Kidney tubule cell (primary cell): ENCODE measurements at places on chromosomes 7 and 10.
A peak's percentile ranks its signal among the peaks of the same experiment; 100 is the strongest.

DNA sequence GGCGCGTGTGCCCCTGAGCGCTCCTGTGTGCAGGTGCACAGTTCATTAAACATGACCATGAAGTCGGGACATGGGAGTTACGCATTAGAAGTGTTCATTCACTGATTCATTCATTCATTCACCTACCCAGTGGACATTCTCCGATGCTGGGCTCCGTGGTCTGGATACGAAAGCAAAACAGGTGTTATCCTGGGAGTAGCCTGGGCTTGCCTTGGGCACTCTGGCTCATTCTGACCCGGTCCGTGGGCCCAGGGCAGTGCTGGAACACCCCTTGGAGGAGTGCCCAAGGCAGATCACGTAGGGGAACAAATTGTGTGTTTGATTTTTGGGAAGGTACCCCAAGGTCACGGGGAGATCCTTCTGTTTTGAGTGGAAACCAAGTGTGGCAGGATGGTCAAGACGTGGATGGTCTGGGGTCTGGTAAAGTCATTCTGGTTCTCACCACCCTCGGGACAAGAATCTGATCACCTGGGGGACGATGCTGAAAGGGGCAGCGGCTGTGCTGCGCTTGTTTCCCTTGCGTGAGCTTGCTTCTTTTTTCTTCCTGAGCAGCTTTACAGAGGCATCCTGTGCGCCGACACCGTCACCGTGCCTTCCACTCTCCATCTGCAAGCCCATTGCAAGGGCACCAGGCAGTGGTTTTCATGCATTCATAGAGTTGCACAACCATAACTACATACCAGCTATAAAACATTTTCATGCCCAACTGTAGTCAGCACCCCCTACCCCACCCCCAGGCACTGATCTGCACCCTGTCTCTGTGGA, 10.1 kb downstream of the ELFN1 start:
- DNase-seq = no peak

DNA sequence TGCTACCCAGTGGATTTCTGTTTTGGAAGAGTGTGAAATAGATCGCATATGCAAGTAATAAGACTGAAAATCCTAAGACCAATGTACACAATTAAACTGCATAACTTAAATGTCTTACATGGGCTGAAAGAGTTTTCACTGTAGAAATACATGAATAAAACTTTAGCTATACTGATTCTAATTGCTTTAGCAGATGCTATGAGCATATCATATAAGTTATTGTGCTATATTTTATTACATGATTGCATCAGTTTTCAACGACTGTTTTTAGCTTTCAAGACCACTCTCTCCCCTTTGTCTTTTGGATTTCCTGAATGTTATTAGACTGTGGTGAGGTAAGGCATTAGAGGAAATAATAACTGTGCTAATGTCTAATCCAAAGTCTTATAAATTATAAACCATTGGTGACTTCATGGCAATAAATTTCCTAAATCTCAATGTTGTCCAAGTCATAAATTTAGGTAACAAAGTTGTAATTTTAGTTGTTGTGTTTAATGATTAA, 124.5 kb downstream of the SEMA3A start:
- no peak for DNase-seq

GRCh38 chr7:78985509-78985908, 468.0 kb downstream of the MAGI2 start:
- DNase-seq = no peak

- no peak for DNase-seq
These were observed 360.4 kb downstream of the PARD3 start for GRCh38 chr10:34454590-34455261.

GRCh38 chr7:18698258-18698734, 202.7 kb downstream of the HDAC9 start:
- DNase-seq = no peak

- DNase-seq = no peak
These were observed 322.4 kb upstream of the KLF6 start for GRCh38 chr10:4107285-4107851.

DNA sequence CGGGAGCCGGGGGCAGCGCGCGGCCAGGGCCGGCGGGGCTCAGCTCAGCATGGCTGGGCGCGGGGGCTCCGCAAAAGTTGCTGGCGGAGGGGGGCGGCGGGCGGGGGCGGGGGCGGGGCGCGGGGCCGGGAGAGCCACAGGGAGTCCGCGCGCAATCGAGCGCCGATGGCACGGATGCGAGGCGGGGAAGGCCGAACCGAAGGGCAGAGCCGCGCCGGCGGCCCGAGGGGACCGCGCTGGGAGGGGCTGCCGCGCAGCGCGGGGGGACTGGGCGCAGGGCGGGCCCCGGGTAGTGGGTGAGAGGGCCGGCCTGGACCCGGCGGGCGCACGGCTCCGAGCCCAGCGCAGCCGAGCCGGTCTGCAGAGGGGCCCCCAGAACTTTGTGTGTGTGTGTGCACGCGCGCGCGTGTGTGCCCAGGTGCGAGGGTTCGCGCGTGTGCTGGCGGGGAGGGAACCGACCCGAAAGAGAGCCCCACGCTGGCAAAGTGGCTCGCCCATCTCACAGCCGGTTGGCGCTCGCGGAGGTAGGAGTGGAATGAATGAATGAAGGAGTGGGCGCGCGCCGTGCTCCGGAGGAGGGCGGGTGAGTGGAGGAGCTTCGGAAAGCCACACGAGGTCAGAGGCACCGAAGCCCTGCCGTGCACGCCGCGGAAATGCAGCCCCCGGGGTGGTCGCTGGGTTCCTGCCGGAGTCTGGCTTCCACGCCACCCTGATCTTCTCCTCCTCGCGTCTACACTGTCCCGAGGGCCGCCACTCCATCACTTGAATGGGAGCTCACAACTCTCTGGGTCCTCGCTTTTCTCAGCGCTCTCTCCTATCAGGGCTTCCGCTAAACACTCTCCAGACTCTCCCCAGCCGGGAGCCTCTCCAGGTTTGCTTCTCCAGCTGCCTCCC, at the start of gene HIPK2:
HIPK2 (minus strand) TSS at position 51 of the 894 bp plus-strand sequence. CDS start 375 bp downstream, outside the sequence.
- peak; percentile 76 for DNase-seq

GRCh38 chr7:154853063-154853726, 149.7 kb downstream of the PAXIP1 start:
- DNase-seq = no peak

- DNase-seq = peak; percentile 64
These were observed 114.8 kb upstream of the LANCL2 start for GRCh38 chr7:55250313-55250712.

- DNase-seq = no peak
These were observed 4.9 kb upstream of the CCL24 start for GRCh38 chr7:75818472-75818871.

DNA sequence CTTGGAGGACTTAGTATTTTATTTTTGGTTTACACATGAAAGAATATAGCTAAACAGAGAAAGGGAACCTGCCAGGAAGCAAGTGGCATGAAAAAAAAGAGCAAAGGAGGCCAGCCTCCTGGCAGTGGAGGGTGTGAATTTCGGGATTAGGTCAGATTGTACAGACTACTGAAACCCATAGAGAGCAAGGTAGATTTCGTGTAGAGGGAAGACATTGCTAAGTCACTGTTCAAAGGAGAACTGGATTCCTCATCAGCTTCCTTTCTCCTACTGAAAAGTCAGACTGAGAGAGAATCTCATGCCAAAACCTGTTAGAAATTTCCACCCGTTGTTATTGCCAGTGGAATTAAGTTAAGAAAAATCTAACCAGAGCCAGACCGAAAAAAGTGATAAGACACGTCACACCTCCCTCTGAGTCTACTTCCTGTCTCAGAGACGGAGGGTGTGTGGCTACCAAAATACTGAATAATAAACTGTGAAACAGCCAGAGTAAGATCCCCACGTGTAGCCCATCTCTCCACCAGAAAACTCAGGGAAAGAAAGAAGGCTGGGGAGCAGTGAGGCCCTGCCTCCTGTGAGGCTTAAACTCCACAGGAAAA, 118.8 kb downstream of the SKIDA1 start:
- DNase-seq = no peak

DNA sequence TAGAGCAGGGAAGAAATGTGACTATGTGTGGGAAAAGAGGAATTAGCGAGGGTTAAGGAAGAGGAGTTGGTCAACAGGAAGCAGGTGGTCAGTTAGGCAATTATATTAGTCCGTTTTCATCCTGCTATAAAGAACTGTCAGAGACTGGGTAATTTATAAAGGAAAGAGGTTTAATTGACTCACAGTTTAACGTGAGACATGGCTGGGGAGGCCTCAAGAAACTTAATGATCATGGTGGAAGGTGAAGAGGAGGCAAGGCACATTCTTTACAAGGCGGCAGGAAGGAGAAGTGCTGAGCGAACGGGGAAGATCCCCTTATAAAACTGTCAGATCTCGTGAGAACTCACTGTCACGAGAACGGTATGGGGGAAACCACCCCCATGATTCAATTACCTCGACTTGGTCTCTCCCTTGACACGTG, 35.0 kb downstream of the RAMP3 start:
- DNase-seq = no peak

DNA sequence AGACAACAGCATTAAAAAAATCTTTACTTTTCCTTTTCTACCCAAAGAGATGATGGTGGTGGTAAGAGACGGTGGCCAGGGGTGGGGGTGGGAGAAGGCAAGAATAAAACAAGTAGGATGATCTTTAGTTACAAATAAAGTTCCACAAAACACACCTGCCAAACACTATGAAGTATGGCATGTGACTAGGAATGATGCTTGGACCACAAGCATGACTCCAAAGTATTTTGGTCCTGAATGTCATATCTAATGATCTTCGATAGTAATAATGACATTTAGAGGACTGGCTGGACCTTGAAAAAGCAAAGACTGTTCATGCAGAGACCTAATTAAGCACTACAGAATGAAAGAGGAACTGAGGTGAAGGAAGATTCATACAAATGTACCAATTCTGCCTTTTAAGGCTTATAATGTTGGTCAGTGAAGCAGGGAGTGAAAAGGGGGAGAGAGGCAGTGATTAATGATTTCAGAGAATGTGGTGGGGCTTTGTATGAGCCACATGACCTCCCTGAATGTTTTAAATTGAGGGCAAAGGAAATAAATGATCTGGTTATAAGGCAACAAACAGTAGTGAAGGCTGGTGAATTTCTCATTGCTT, 29.6 kb upstream of the DKK1 start:
- DNase-seq = no peak

GRCh38 chr10:37478381-37478780, 353.0 kb downstream of the ANKRD30A start:
- no peak for DNase-seq

- peak; percentile 22 for DNase-seq
These were observed 444 bp downstream of the NKX1-2 start for GRCh38 chr10:124449170-124450011.

DNA sequence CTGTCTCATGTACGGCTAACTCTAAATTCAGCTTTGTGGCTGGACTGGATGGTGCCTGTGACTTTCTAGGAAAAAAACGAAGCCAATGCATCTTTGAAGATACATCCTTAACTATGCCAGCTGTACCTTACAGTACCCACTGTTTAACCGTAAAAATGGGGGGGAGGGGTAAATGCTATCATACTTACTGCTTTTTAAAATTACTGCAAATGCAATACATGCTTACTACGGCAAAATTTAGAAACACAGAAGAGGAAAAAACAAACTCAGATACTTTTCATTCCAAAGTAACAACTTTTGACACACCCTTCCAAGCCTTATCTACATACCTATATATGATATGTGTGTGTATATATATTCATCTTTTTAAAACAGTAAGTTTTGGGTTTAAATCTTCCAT, 20.4 kb upstream of the GLCCI1 start:
- no peak for DNase-seq

DNA sequence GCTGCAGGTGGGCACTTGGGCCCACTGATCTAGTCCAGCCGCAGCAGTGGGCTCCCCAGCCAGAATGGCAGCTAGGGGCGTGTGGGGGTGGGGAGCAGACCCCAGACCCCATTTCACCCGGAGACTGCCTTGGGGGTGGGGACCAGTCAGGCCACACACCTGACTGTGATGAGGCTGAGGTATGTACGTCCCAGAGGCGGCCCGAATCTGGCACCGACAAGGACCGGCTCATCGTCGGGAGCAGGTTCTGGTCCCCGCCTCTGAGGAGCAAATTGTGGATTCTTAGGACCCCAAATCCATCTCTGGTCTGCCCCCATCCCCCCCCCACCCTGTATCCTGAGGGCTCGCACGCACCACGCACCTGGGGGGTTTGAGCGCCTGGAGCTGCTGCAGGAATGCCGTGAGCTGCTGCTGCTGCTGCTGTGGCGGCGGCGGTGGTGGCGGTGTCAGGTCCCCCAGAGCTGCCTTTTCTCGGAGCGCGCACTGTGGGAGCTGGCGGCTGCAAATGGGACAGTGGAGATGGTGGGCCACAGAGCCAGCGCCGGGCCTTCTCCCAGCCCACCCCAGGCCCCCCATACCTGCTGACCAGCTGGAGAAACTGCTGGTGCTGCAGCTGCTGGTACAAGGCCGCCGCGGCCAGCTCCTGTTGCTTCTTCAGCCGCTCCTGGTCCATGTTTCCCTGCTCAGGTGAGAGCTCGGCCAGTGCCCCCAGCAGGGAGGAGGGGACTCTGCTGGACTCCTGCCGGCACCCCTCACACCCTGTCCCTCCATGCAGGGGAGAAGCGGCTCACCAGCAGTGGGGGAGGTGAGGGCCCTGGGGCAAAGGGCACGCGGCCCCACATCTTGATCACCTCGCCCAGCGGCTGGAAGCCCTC, 10.2 kb downstream of the GIGYF1 start:
- DNase-seq = no peak

DNA sequence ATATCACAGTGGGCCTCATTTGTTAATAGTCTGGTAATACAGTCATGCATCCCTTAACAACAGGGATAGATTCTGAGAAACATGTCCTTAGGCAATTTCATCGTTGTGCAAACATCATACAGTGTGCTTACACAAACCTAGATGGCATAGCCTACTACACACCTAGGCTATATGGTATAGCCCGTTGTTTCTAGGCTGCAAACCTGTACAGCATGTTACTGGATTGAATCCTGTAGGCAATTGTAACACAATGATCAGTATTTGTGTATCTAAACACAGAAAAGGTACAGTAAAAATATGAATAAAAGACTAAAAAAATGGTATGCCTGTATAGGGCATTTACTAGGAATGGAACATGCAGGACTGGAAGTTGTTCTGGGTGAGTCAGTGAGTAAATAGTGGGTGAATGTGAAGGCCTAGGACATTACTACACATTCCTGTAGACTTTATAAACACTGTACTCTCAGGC, 12.0 kb upstream of the RHOBTB1 start:
- DNase-seq = peak; percentile 70

GRCh38 chr10:74846958-74847357, 20.6 kb downstream of the KAT6B start:
- no peak for DNase-seq

- DNase-seq = no peak
These were observed 201.5 kb downstream of the LRMDA start for GRCh38 chr10:75632805-75633462.

- DNase-seq = no peak
These were observed 65.2 kb downstream of the BMPER start for GRCh38 chr7:33970536-33970935.
